Lower leg skin (tissue), 4 donors: ENCODE measurements at places on chromosomes 1 and 21. TPM values are rescaled to one million over a fixed set of nuclear protein-coding genes. Genes with fewer than 3 reads are reported as not detected.

PTPN7 gene
- total RNA-seq: 1.6 TPM

- no peak for DNase-seq
Observed at GRCh38 chr1:230230948-230231773, 164.1 kb downstream of the GALNT2 start.

- DNase-seq: no peak
Observed at GRCh38 chr1:180278596-180279395, 48.7 kb downstream of the LHX4 start.

GRCh38 chr1:55388960-55389359, 173.8 kb upstream of the USP24 start:
- DNase-seq: no peak

- DNase-seq: no peak
Observed at GRCh38 chr21:43937891-43938309, 72.9 kb downstream of the AGPAT3 start.

SLFNL1 gene
- total RNA-seq: not detected

DNA sequence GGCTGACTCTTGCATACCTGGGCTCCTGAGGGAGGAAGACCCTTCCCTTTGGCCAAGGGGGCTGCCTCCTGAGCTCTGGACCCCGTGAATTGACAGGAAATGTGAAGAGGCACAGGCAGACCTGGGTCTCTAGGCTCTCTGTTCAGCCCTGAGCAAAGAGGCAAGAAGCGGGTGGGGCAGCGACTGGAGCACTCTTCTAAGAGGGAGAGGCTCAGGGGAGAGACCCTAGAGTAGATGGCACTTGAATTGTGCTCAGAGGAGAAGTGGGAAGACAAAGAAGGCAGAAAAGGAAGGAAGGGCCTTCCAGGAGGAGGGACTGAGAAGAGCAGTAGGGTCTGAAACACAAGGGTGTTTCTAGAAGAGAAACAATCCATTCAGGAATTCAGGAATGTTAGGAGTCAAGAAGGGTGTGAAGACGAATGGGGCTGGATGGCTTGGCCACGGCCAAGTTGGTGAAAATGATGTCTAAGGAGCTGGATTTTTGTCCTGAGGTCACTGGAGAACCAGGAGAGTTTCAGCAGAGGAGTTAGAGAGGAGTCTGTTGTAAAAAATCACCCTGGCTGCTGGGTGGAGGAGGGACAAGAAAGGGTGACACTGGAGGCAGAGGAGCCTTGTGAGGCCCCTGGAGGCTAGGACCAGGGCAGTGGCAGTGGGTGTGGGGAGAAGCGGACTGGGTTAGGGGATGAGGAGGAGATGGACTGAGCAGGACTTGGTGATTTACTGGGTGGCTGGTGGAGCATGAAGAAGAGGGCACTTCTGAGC, 5.3 kb downstream of the TIE1 start:
- no peak for DNase-seq

GRCh38 chr1:88892357-88892877, 1.1 kb upstream of the GTF2B start:
- no peak for DNase-seq

DNA sequence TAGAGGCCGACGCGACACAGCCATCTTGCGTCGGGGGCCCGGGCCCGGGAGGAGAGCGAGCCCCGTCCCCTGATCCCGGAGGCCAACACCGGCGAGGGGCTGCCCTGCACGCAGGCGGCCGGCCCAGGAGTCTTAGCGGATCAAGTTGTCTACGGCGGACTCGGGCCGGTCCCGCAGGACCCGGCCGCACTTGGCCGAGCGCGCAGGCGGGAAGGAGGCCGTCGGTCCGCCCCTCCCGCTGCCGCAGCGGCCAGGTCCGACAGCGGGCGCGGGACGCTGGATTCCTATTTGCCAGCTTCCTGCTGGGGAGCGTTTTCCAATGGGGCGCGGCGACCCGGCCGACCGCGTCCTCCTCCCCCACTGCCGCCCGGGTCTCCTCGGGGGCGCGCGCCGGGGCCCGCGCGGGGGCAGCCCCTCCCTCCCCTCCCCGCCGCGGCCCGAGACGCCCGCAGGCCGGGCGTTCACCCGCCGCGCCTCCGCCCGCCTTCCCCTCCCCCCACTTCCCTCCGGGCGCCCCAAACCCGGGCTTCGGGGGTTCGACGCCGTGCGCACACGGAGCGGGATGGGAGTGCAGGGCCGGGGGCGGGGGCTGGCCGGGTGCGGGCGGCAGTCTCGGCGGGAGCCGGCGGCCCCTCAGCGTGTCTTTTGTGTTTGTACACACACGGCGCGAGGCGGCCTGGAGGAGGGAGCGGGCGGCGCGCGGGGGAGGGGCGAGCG, 517 bp upstream of the H3-3A start:
- DNase-seq: peak; percentile 59

RGS13 gene
- 1.1 TPM for total RNA-seq

DNA sequence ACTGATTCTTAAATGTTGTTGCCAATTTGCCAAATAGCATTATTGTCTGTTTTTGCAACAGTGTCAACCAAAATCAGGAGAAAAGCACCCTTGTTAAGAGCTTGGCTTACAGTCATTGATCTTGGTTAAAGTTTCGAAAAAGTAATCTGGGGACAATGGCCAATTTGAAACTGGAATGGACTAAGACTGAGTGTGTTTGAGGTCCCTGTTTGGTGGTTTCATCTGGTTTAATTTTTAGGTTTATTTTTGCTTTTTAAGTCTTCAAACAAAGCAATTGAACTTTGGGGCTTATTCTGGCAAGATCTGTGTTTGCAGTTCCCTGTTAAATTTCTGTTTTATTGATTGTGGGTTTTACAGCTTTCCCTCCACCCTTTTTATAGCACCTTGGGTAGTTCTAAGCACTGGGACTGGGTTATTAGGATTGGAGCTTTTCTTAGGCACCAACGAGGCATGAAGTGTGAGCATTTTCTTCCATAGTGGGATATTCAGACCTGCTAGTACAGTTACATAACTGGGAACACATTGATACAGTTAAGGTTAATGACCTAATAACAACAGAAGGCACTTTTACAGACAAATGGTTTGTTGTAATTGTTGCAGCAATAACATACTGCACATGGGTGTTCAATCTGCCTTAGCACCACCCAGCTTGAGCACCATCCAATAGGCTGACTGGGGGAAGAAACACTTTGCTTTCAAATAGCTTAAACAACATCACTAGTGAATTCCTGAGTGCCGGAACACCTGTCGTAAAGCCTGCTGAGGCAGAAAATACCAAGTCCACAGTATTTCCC, 40.6 kb upstream of the MAP10 start:
- DNase-seq: no peak

DNA sequence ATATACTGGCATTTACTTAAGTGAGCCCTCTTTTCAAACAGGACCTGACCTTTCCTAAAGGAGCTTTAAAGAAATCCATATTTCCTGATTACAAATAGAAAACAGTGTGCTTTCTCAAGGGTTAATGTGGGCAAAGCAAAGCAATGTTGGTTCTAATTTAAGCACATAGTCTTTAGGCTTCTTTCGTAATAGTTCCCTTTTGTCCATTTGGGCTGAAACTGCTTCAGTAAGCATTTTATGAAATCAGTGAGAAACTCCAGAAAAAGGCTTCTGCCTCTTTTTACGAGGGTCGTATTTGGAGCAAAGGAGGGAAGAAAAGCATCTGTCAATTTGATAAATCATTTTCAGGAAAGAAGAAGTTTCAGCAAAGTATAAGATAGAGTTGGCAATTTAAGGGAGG, 331.2 kb downstream of the KIF26B start:
- no peak for DNase-seq

DNA sequence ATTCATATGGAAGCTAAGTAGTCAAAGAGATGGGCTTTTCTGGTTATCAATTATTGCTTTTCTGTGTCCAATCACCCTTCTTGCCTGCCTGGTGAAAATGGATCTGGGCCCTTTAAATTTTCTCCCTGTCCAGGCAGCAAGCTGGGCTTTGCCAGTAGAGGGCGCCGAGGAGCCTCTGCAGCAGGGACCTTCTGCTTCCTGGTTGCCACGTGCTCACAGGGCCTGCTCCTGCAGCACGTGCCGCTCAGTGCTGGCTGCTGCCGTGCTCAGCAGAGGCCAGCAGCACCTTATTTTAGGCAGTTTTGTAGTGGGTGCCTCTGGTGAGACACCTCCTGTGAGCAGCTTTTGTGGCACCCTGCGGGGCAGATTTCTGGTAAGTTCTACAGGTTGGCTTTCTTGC, 4.0 kb downstream of the ACTL8 start:
- no peak for DNase-seq

DNA sequence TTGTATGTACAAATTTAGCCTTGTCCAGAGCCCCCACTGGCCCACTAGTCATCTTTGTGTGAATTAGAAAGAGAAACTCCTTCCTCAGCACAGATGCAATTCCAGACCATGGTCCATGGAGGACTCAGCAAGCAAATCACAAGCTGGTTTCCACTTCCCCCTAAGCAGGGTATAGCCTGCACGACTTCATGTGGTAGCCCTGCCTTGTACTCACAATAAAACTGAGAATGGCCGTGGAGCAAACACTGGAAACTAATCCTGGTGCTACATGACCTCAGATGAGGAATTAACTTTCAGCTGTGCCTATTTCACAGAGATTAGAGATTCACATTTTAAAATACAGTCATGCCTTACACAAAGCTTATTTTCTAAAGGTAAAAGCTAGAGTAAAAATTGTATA, 32.5 kb downstream of the KCNH1 start:
- no peak for DNase-seq

PLPPR5 gene
- not detected for total RNA-seq

DNA sequence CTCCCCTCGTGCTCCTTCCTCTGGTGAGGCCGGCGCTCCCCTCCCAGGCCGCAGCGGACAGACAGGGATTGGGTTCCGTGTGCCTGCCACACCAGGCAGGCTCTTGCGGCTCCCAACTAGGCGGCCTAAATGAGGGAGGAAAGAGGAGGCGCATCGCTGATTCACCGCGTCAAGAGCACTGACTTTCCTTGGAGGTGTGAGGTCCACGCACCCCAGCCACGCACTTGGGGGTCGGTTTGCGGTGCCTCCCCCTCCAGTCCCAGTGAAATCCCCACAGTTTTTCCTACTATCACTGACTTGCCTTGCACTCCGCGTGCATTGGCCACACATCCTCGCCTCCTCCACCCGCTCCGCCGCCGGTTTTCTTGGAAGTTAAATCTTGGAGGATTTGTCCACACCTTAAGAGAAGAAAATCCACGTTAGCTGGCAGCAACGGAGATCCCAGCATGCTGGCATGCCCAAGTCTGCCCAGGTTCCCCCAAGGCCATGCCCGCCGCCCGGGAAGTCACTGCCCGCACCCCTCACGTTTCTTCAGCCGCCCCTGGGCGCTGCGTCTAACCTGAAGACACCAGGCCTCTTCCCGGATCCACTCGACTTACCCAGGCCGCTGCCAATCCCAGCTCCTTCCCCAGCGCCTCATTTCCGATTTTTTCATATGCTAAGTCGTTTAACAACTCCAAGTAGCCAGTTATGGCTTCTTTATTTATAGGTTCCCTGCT, 1.1 kb upstream of the FOXD3 start:
- peak; percentile 81 for DNase-seq

PDC gene
- total RNA-seq: not detected

DNA sequence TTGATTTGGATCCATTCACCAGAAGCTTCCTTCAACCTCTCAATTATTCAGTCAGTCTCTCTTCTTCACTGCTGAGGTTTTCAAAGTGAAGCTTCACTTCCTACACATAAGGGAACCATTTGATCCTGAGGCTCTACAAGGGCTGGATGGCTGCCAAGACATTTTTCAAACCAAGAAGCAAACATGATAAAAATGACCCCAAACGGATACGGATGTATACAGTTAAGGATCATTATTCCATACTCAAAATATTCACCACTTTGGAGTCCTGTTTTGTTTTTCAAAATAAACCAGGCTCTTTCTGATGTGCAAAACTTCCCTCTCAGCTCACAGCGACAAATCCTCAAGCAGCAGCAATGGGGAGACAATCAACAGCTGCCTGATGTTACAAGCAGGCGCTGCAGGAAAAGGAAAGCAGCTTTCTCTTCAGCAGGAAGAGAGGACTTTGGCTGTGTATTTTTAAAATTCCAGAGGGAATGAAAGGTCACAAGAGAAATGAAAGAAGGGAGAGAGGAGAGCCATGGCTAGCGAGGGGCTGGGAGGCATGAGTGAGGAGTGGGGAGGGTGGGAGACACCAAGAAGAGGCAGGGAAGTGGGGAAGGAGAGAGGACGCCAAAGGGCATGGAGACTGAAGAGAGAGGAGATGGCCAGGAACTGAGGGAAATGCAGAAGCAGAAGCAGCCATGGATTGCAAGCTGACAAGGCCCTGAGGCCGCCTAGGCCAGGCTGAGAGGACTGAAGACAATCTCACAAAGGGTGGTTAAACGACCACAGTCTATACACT, 145.4 kb downstream of the SLC45A1 start:
- no peak for DNase-seq

ST6GALNAC3 gene
- total RNA-seq: 3.8 TPM

DNA sequence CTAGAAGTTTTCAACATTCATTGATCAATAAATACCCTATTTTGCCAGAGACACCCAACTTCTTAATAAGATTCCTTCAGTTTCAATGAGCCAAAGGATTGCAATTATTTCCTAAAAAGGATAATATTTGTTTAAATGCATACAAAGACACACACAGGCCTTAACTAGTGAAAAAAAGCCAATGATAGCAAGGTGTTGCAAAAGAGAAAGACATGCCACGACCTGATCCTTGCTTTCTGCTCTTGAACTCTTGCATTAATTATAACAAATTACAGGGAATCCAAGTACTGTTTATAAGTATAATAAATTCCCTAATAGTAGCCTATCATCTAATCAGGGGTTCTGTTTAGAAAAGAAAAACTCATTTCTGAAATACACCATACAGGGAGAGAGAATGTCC, 131.1 kb downstream of the PTPN14 start:
- no peak for DNase-seq

- no peak for DNase-seq
Observed at GRCh38 chr1:113223546-113223945, 150.5 kb downstream of the LRIG2 start.

SPRR3 gene
- not detected for total RNA-seq

OR2L2 gene
- not detected for total RNA-seq

GRCh38 chr1:245693941-245694752, 539.4 kb downstream of the KIF26B start:
- no peak for DNase-seq

ATP6V1G3 gene
- not detected for total RNA-seq

DNA sequence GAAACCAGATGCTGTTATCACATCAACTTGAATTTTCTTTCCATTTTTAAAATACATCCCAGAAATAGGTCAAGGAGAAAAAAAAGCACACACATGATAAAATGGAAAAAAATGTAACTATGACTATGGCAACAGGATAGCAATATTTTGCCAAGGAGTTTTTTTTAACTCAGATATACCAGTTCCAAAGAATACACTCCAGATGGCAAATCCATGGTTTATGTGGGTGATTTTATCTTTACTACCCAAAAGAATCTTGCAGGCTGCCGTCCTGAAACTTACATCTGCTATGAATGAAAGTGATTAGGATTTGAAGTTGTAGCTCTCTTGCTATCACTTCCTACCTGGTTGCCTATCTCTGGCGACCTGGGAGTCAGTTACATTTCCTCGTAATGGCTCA, 91.0 kb upstream of the PLPPR4 start:
- no peak for DNase-seq
